CD8-positive, alpha-beta memory T cell (primary cell): ENCODE measurements at places on chromosomes 3 and 15.

GRCh38 chr15:43763819-43764446 lies 12.8 kb downstream of the ELL3 start:
- H3K4me1 ChIP-seq = no peaks in the 10 kb centered on the region
- no peaks in the 10 kb centered on the region for H3K27me3 ChIP-seq
- no peak for DNase-seq
- peaks cover 50% of the 10 kb centered on the region for H3K36me3 ChIP-seq
- no peak overlapping the region for H3K27ac ChIP-seq

GRCh38 chr3:24420224-24420623 lies 74.4 kb downstream of the THRB start:
- DNase-seq = no peak
- no peaks in the 10 kb centered on the region for H3K27me3 ChIP-seq
- H3K4me3 ChIP-seq = no peak overlapping the region
- H3K27ac ChIP-seq = no peak overlapping the region
- no peaks in the 10 kb centered on the region for H3K36me3 ChIP-seq
- no peaks in the 10 kb centered on the region for H3K4me1 ChIP-seq

GRCh38 chr3:66520724-66521123 lies 19.9 kb upstream of the LRIG1 start:
- H3K4me3 ChIP-seq = no peak overlapping the region
- H3K27ac ChIP-seq = no peak overlapping the region
- no peaks in the 10 kb centered on the region for H3K27me3 ChIP-seq
- no peak for DNase-seq
- H3K36me3 ChIP-seq = no peaks in the 10 kb centered on the region

GRCh38 chr3:170497207-170498095 lies 78.8 kb downstream of the CLDN11 start:
- no peak for DNase-seq
- no peaks in the 10 kb centered on the region for H3K36me3 ChIP-seq
- no peak overlapping the region for H3K27ac ChIP-seq
- no peaks in the 10 kb centered on the region for H3K27me3 ChIP-seq
- H3K4me3 ChIP-seq = no peak overlapping the region
- no peaks in the 10 kb centered on the region for H3K4me1 ChIP-seq

- H3K27me3 ChIP-seq = no peaks in the 10 kb centered on the region
- no peaks in the 10 kb centered on the region for H3K36me3 ChIP-seq
- no peak overlapping the region for H3K4me3 ChIP-seq
- no peak overlapping the region for H3K27ac ChIP-seq
These were observed 104.4 kb downstream of the DAPK2 start for GRCh38 chr15:63941698-63942465.

- H3K27ac ChIP-seq = peak overlapping the region; percentile 38
- no peak for DNase-seq
- H3K27me3 ChIP-seq = no peaks in the 10 kb centered on the region
- no peak overlapping the region for H3K4me3 ChIP-seq
- peaks cover 77% of the 10 kb centered on the region for H3K4me1 ChIP-seq
These were observed 5.2 kb downstream of the SETD5 start for GRCh38 chr3:9402410-9403228.

GRCh38 chr3:195160257-195160898 lies 110.6 kb downstream of the XXYLT1 start:
- no peaks in the 10 kb centered on the region for H3K27me3 ChIP-seq
- H3K36me3 ChIP-seq = no peaks in the 10 kb centered on the region
- no peak overlapping the region for H3K4me3 ChIP-seq
- H3K4me1 ChIP-seq = peaks cover 15% of the 10 kb centered on the region

DNA sequence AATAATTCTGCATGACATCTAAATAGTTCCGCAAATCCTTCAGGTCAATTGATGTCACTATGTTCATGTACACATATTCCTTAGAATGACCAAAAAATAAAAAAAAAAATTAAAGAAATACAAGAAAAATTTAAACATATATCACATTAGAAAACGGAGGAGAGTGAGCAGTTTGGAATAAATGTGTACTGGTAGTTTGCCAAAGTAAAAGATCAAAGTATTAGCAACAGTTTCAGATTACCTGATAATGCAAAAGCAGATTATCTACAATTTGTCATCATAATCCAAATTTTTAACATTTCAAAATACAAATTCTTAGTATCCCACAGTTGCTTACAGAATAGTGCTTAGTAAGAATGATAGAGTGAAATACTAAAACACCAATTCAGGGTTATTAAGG lies 1.9 kb downstream of the DLG1 start:
- no peaks in the 10 kb centered on the region for H3K27me3 ChIP-seq
- peak overlapping the region; percentile 71 for H3K27ac ChIP-seq
- H3K4me1 ChIP-seq = peaks cover 37% of the 10 kb centered on the region
- peak overlapping the region; percentile 92 for H3K4me3 ChIP-seq
- DNase-seq = no peak

DNA sequence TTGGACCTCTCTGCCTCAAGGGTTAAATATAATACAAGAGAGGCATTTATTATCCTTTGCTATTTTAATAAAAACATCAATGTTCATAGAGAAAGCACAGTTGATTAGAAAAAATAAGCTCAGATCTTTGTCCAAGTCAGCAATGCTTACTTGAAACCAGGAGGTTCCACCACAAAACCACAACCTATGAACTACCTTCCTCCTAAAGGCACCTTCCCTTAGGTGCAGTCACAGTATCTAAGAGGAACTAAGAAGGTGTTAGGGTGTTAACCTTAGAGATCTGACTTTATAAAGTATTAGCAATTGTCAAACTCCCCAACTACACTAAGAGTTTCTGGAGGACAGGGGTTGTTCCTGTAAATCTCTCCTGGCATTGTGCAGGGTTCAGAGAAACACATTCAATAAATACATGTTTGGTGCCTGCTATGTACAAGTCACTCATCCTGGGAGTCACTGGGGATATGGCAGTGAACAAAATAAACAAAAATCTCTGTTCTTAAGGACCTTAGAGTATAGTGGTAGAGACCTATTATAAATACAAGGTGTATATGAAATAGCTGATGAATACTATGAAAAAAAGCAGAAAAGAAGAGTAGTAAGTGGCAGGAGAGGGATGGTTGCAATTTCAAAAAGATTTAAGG lies 208.6 kb downstream of the NFKBIZ start:
- peak overlapping the region; percentile 16 for H3K4me3 ChIP-seq
- peaks cover 38% of the 10 kb centered on the region for H3K4me1 ChIP-seq
- no peak overlapping the region for H3K27ac ChIP-seq
